ENCODE measurements at places on chromosomes 6 and 20.

GRCh38 chr6:113862112-113862511 is 5.0 kb downstream of the MARCKS start:
- no peak for DNase-seq

GRCh38 chr6:26595669-26596269 is 984 bp upstream of the ABT1 start:
- DNase-seq = peak; percentile 87

- peak; percentile 4 for DNase-seq
These were observed 79.8 kb upstream of the CHD6 start for GRCh38 chr20:41697861-41698559.

- no peak for DNase-seq
These were observed 254.0 kb downstream of the DLL1 start for GRCh38 chr6:170036916-170037315.

GRCh38 chr6:15375638-15376290 is 129.9 kb downstream of the JARID2 start:
- DNase-seq = no peak

- peak; percentile 34 for DNase-seq
These were observed 6.5 kb downstream of the RIPOR2 start for GRCh38 chr6:24929242-24929641.

GRCh38 chr20:8542110-8542486 is 410.0 kb downstream of the PLCB1 start:
- no peak for DNase-seq

- DNase-seq = no peak
These were observed 8.4 kb downstream of the PSMA7 start for GRCh38 chr20:62134735-62135231.

- no peak for DNase-seq
These were observed 175.4 kb upstream of the KCNQ5 start for GRCh38 chr6:72446430-72446829.

DNA sequence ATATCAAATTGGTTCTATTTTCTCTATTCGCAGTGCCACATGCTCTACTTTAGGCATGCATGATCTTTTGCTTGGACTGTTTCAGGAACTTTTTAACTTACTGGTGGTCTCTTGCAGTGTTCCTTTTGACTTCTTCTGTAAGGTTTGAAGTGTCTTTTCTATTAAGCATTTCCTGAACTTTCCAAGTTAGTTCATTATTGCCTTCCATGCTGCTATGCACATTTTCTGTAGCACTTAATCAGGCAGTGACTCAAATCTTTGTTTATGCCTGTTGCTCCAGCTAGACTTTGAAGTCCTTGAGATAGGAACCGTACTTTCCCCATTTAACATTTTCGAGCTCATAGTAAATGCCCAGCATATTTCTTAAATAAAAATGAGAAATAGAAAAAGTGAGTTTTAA is 52.2 kb downstream of the FAM83B start:
- no peak for DNase-seq

DNA sequence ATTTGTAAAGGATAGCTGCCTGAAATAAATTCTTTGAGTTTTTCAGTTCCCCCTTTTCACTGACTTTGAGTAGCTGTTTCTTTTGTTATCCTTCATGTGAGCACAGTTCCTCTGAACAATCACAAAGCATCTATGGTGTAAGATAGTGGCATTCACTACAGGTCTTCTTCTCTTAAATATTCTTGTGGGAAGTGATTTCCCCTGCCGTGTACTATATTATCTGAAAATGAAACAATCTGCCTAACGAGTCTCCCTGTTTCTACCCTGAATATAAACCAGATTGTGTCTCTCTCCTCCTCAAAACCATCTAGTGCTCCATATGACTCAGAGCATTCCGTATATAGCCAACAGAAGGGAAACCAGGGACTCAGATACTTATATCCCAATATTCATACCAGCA is 380.1 kb upstream of the SOX4 start:
- DNase-seq = no peak

GRCh38 chr6:106609699-106610098 is 19.6 kb downstream of the RTN4IP1 start:
- DNase-seq = peak; percentile 12

- no peak for DNase-seq
These were observed 4.6 kb upstream of the CGA start for GRCh38 chr6:87099472-87099871.

DNA sequence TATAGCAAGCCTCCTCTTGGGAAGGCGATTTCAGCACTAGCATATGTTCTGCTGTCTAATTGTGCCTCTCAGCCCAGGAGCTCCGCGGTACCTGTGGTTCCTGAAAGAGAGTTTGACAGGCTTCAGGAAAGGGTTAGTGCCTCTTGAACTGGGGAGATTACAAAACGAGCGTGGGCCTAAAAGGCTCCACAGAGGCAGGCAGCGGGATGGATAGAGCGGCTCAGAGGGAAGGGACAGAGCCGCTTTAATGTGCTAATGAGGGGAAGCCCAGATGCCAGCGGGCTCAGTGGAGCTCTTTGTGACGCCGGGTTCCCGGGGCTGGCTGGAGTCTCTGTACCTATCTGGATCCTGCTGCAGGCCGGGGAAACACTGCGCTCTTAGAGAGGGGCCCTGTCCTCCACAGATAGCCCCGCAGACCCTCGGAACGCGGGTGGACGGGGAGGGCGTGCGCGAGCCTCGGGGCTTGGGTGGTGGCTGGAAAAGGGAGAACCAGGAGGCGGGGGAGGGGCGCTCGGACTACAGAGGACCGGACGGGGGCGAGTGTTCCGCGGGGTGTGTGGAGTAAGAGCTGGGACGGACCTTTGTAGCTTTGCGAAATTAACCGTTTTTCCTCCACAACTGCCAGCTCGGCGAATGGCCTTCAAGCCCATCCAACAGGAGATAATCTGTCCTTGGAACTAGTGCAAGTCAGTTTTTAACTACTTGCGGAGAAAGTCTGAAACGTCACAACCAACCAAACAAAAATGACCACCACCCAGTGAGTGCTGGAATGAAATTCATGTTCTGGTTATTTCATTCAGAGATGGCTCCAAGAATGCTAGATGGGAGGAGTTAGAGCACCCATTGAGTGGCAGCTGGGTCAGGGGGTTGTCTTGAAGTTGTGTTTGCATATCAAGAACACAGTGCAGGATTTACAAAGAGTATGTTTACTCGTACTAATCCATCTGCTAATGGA is 13.0 kb downstream of the SLC35F1 start:
- no peak for DNase-seq

GRCh38 chr6:35016502-35017321 is 124.4 kb downstream of the TCP11 start:
- no peak for DNase-seq

GRCh38 chr6:34748757-34749156 is 8.5 kb upstream of the SNRPC start:
- no peak for DNase-seq

DNA sequence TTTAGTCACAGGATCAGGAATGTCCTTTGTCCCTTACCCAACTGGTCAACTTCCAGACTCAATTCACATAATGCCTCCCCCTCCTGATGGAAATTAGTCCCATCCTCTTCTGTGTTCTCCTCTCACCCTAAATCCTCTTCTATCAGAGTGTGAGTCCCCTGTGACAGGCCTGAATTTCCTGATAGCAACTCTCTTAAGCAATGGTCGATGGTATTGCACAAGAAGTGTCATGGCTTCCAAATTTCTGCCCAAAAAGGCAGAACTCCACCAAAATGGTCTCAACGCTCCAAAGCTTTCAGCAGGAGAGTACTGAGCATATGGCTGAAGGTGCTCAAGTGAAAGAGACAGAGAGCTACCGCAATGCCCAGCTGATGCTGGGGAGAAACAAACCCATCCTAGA is 2.4 kb downstream of the PREP start:
- no peak for DNase-seq

DNA sequence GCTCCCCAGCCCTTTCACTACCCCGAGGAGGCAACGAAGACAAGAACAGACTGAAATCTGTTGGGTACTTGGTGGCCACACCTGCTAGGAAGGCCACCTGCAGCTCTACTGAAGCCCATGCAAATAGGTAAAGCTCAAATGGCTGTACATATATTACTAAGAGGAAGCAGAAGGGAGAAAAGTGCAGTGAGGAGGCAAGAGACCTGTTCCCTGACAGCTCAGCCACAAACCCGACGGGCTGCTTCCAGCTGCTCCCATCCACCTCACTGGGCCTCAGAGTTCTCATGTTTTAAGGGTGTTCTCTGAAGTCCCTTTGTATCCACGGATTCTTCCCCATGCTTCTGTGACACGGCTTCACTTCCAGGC is 24.6 kb downstream of the TRAM2 start:
- DNase-seq = no peak

- no peak for DNase-seq
These were observed 140.7 kb downstream of the FUT9 start for GRCh38 chr6:96156425-96156824.

DNA sequence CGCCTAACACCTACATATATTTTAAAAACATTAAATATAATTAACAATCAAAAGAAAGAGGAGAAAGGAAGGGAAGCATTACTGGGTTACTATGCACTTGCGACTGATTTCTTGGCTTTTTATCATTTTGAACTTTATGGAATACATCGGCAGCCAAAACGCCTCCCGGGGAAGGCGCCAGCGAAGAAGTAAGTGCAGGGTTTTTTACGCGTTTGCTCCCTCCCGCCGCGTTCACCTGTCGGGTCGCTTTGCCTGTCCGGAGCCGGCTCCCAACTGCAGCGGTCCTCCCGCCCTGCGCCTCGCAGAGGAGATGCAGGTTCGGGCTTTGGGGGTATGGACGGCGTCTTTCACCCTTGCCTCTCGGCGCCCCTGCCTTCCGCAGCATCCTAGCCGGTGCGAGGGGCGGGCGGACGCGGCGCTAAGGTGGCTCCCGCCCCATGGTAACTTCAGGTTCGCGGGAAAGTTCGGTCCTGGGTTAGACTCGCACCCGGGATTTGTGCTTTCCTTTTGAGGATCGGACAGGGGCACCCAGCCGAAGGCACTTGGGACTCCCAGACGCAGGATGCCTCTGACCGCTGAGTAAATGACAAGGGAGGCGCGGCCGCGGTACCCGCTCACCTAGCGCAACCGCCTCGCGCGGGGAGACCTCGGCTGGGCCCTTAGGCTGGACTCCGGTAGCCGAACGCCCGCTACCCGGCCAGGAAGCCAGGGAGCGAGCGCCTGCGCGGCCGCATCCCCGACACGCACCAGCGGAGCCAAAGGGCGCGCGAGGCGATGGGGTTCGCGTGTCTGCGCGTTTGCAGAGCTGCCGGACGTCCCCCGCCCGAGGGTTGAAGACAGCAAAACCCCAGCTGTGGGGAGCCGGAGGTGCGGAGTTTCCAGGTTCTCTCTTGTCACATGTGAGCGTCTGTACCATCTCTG is 891 bp downstream of the RSPO3 start:
- DNase-seq = no peak

GRCh38 chr6:75579951-75580350 is 21.7 kb upstream of the SENP6 start:
- no peak for DNase-seq

GRCh38 chr6:89205819-89206218 is 11.3 kb downstream of the GABRR1 start:
- DNase-seq = no peak

- DNase-seq = no peak
These were observed 94.6 kb downstream of the EPB41L2 start for GRCh38 chr6:130968476-130968875.

GRCh38 chr6:92559611-92560010 is 859.7 kb downstream of the EPHA7 start:
- DNase-seq = no peak

- DNase-seq = no peak
These were observed 715.2 kb upstream of the MANEA start for GRCh38 chr6:94862112-94862511.

- DNase-seq = no peak
These were observed 753.4 kb downstream of the QKI start for GRCh38 chr6:164167873-164168405.

GRCh38 chr6:6906570-6907213 is 201.1 kb upstream of the RREB1 start:
- DNase-seq = no peak

DNA sequence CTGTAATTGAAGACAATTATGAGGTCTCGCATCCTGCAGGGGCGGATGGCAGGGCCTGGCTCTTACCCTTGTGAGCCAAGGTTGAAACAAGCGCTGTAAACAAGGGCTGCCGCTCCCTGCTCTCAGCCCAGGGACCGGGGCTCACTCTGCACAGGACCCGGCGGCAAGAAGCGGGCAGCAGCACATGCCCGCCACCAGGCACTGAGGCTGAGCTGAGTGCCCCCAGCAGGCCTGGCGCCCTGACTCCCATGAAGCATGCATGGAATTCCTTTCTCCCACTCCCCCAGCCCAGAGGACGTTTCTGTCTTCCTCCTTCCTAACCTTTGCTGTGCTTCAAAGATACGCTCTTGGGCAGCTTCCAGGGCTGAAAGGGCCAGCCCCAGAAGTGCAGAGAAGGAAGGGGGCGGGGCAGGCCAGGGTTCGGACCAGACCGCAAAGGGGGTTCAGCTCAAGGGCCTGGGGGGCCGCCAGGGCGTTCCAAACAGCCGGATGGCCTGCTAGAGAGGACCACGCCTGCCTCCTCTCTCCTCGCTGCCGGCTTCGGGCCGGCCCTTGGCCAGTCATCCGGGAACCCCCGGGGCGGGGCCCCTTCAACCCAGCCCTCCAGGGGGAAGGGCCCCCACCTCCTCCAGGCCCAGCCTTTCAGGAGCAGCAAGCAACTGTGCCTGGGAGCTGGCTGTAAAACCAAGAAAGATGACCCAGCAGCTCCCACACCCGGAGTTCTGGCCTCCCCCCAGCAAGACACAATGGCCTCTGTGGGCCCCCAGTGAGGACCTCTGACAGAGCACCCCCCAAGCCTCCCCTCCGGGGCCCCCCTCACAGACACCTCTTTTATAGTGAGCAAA is 109.9 kb downstream of the NOL4L start:
- DNase-seq = no peak

GRCh38 chr6:151585741-151586140 is 91.9 kb downstream of the CCDC170 start:
- DNase-seq = no peak

- DNase-seq = peak; percentile 83
These were observed 60.0 kb upstream of the EZR start for GRCh38 chr6:158879180-158879579.

DNA sequence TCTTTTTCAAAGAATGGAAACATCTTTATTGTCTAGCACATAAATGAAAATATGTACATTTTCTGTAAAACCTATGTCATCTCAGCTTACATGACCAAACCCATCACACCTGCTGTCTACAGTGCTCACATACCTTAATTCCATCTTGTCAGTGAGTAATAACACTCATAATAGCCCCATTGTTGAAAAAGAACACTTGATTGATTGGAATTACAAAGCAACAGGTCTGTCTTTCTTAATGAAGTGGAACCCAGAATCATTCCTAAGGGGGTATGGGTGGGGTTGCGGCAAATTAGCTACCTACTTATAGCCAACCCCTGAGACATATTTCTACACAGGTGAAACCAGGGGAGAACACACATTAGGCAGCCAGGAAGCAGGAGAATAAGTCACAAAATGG is 20.2 kb downstream of the ADGRF4 start:
- DNase-seq = no peak

GRCh38 chr20:44589537-44589936 is 7.2 kb downstream of the PKIG start:
- DNase-seq = no peak

GRCh38 chr20:60238992-60239660 is 280.9 kb downstream of the CDH26 start:
- no peak for DNase-seq
